Stimulated activated CD4-positive, alpha-beta T cell treated with anti-CD3 and anti-CD28 coated beads, Interleukin-15, amount 100 ng/mL, for 1 hour (primary cell): ENCODE measurements at places on chromosomes 12 and 14.

DNA sequence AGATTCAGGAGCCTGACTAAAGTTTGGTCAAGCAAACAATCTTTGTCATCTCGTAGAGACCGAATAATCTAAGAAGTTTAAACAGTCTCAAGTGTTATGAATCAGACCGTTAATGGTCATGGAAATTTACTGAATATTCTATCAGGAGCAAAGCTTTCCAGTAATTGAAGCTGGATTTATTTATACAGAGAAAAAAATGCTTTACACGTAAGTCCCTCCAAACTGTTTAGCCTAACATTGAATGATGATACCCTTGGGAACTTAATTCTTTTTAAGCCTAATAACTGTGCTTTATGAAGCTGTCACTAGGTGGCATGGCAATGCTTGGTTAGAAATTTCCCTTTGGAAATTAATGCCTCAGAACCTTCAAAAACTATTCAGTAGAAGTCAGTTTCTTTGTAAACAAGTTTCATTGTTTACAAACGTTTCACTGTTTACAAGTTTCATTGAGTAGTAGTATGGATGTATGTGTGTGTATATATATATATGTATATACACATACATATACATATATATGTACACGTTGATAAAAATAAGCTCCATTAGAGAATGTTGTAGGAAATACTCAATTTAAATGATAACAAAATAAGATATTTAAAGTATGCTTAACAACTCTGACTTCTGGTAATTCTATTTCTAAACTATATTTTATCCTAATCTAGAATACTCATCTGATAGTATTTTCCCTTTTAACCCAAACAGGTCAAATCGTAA is 32.1 kb downstream of the DEPDC4 start:
- no peak for DNase-seq

GRCh38 chr12:121087467-121088194 is 45.0 kb upstream of the P2RX7 start:
- no peak for DNase-seq

DNA sequence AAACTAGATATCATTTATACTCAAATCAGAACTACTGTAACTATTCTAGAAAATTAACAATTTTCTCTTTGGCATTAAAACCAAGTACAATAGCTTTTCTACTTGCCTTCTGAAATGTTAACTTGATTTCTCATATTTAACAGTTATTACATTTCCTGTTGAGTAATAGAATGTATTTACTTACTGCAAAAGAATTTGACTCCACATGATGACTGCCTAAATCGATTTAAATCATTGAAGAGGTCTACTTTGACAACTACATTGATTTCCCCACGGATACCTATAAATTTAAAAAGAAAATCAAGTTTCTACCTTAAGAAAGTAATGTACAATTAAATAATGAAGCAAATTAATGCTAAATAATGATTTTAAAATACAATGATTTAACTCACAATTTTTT is 18.9 kb downstream of the C2CD5 start:
- no peak for DNase-seq

- DNase-seq: no peak
Measured at GRCh38 chr12:47408171-47408871, 297.5 kb downstream of the RPAP3 start.
